ENCODE measurements at places on chromosomes 5 and 9. TPM values are rescaled to one million over a fixed set of nuclear protein-coding genes. Genes with fewer than 3 reads are reported as not detected.

DNA sequence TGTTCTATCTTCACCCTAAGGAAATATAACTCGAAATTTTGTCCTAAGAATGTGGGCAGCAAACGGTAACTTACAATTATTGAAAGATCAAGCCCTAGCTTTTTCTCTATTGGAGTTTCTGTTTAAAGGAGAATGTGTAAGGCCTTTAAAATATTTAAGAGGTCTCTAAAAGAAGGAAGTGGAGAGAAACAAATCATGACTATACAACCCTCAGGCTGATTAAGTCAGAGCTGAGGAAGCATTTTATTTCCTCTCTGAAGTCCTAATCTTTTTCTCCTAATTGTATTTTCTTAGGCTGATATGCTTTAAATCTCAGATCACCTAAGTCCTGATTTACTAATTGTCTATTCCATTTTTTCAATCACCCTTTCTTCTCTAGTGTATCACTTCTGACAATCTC, 1708.8 kb upstream of the C9orf72 start:
- no peak for DNase-seq

DNA sequence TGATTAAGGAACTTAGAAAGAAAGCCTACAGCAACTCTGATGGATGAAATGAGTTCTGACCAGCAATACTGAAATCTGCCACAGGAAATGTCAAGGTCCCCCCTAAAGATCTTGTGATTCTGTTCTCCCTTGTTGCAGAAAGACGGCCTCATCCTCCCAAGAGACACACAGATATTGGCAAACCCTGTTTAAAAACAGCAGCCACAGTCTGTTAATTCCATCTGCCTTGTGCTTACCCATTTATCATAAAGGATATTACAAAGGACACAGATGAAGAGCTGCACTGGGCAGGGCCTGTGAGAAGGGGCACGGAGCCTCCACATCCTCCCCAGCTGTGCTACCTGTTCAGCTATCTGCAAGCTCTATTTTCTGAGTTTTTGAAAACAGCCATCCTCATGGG, 15.2 kb downstream of the RAPGEF1 start:
- DNase-seq: no peak

GRCh38 chr5:172766287-172767108, 4.5 kb downstream of the DUSP1 start:
- peak; percentile 91 for DNase-seq

Gene TEX48
- total RNA-seq: not detected

DNA sequence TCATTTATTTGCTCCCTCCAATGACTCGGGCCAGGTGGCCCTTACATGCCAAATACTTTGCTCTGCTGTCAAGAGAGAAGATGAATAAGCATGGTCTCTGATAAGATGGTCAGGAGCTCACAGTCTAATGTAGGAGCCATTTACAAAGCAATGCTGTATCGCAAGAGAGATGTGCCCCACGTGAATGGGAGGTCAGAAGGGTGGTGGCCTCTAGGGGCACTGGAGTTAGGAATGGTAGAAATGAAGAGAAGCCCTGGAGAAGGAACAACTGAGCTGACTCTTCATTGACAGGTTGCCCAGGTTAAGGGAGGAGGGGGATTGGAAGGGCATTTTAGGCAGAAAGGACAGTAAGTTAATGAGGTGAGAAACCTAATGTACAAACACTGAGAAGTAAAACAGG, 286.5 kb downstream of the KCTD16 start:
- DNase-seq: no peak

Gene THBS4
- total RNA-seq: 0.43 TPM

- DNase-seq: no peak
Measured at GRCh38 chr5:5705010-5705409, 282.5 kb downstream of the ICE1 start.

GRCh38 chr5:80569086-80569960, 757 bp downstream of the ANKRD34B start:
- DNase-seq: no peak

Gene IL7R
- 12.6 TPM for total RNA-seq

Gene RAB14
- 28.8 TPM for total RNA-seq

GRCh38 chr9:109793921-109794320, 13.9 kb downstream of the PALM2AKAP2 start:
- DNase-seq: no peak

All from GM23248 (cell line).